ENCODE measurements at places on chromosomes 5 and 9.

DNA sequence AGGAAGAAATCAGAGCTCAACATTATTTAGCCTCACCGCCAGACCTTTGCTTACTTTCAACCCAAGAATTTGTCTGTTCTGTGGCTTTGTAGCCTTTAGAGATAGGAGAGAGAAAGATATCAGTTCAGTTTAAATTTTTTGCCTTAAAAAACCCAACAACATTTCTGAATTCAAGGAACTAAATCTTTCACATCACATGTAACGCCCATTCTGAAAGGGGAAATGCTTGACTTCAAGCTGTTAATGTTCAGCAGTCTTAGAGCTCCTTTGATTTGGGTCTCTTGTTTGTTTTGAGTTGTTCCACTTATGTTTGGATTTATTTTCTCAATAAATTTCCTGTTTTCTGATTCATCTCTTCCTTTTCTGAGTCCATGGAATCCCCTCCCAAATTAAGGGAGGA, 294.5 kb downstream of the ARHGAP26 start:
- no peak for DNase-seq

DNA sequence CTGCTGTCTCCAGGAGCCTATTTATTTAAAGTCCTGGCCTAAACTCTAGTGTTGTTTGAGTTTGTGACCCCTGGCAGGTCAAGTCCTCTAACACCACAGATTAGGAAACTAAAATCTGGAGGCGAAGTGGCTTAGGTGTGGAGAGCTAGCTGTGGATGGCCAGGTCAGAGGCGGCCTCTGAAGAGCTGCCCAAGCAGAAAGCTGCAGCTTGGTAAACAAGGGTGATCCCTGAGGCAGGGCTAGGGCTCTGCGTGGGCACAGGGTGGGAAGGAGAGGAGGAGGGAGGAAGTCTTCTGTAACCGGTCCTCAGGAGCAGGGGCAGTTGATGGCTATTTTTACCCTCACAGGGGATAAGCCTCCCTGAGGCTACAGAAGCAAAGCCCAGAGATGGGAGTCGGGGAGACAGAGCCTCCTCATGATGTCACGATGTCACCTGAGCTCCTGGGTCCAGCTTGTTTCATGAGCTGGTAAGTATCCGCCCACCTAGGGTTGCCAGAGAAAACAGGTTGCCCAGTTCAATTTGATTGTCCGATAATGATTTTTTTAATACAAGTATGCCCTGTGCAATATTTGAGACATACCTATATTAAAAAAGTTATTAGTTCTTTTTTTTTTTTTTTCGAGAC, 25.9 kb upstream of the BOD1 start:
- no peak for DNase-seq

DNA sequence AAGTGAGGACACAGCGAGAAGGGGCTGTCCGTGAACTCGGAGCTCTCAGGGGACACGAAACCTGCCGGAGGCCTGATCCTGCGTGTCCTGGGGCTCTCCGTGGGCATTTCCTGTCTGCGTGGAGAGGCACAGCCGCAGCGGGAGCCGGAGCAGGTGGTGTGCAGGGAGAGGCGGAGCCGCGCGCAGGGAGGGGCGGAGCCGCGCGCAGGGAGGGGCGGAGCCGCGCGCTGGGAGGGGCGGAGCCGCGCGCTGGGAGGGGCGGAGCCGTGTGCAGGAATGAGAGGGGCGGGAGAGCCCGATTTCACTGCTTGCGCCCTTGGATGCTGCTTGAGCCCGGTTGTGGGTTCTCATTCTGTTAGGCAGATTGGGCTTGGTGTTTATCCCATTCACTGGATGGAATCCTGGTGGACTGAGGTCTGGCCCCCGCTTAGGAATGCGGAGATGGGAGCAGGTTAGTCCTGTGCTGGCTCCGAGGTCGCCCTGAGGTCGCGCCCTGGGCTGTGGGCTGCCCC, 26.7 kb downstream of the NDUFS6 start:
- no peak for DNase-seq

- DNase-seq = no peak
Measured at GRCh38 chr5:68285851-68286611, 70.5 kb downstream of the PIK3R1 start.

DNA sequence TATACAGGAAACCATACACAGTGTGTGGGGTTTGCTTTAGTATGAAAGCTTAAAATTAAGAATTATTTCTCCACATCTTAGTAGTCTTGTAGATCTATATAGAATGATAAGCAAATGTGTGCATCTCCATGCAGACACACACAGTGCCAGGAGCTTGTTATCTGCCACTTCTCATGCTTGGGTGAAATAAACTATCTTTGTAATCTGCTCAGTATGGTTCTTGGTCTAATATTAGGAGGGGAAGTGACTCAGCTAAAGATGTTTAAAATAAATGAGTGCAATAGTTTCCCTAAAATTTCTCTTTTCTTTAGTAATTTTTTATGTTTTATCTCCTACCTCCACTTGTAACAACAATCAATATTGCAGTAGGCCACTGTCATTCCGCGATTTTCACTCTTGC, 689.6 kb downstream of the TAF11L14 start:
- no peak for DNase-seq

DNA sequence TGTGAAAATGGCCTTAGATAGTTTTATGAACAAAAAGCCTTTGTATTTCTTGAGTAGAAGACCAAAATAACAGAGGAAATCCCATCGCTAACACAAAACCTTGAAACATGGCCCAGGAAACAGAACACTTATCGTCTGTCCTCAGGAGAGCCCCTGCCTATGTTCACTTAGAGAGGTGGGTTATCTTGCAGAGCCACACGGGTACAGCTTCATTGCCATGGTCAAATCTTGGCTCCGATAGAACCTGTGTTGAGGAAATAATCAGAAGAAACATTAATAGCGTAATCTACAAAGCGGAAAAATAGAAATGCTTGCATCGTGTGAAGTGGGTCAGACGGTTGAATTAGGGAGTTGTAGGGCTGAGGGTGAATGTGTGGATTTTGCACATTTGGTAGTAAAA, 216.1 kb downstream of the MAST4 start:
- no peak for DNase-seq

DNA sequence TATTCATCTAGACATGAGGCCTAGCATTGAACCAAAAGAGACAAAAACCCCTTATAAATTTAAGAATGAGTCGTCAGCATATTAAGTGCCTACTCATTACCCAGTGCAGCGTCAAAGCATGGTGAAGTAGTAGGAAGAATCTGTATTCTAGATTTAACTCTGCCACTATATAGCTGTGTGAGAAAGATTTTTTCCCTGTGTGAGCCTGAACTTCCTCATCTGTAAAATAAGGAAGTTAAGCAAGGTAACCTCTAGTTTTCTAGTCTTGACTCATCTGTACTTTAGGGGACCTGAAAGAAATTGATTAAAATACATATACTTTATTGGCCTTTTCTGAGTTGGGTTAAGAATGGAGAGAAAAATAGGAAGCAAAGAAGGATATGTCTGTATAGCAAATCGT, 82.1 kb upstream of the RUSC2 start:
- DNase-seq = no peak

GRCh38 chr5:54912021-54912420, 73.4 kb downstream of the ESM1 start:
- no peak for DNase-seq

Measured in stimulated activated CD4-positive, alpha-beta T cell treated with anti-CD3 and anti-CD28 coated beads, TNF-alpha, amount 100 ng/mL, for 4 hours (primary cell).